RCC 7860 (cell line): ENCODE measurements at places on chromosomes 11 and 22.

- DNase-seq: peak; percentile 16
These were observed 52.3 kb upstream of the BMAL1 start for GRCh38 chr11:13225038-13226001.

- DNase-seq: no peak
These were observed 259.1 kb downstream of the TBC1D22A start for GRCh38 chr22:47021371-47022074.

DNA sequence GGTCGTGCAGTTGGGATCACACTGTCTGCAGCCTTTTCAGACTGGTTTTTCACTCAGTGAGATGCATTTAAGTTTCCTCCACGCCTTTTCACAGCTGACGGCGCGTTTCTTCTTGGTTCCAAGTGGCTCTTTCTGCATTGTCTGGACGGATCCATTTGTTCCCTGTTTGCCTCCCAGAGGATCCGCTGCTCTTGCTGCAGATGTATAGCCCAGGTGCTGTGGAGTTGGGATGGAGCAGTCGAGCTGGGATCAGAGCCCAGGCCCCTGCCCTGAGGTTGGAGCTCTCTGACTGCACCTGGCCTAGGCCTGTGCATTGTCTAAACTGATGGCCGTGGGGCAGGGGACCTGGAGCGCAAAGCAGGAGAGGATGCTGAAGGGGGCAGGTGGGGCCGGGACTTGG is 51.6 kb downstream of the PARVB start:
- DNase-seq: no peak

GRCh38 chr11:11498195-11498594 is 123.6 kb downstream of the GALNT18 start:
- no peak for DNase-seq

- no peak for DNase-seq
These were observed 142.7 kb downstream of the FBXO7 start for GRCh38 chr22:32617271-32617670.

DNA sequence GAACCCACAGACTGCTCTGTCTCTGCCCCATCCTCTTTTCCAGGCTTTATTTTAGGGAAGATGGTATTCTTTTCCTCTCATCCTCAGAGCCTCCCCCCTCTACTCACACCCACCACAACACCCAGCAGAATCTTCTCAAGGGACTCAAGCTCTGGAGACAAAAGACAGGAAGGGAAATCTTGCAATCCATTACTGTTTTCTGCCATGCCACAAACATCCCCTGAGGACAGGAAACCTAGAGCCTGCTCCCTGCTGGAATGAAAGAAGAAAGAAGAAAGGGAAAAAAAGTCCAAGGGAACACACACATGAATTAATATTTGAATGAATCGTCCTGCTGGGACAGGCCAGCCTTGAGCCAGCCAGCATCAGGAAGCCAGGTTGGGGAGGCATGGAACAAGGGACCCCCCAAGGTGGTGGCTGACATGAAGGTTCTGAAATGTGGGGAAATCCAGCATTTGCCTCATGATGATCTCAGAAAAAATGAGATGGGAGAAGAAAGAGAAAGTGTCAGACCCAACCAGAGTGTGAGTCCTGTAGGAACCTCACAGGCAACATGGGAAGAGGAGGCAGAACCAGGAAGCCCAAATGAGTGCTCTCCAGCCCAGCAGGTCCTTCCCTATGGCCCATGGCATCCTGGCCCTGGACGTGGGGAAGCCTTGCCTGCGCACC is 34.0 kb downstream of the SLCO2B1 start:
- no peak for DNase-seq

DNA sequence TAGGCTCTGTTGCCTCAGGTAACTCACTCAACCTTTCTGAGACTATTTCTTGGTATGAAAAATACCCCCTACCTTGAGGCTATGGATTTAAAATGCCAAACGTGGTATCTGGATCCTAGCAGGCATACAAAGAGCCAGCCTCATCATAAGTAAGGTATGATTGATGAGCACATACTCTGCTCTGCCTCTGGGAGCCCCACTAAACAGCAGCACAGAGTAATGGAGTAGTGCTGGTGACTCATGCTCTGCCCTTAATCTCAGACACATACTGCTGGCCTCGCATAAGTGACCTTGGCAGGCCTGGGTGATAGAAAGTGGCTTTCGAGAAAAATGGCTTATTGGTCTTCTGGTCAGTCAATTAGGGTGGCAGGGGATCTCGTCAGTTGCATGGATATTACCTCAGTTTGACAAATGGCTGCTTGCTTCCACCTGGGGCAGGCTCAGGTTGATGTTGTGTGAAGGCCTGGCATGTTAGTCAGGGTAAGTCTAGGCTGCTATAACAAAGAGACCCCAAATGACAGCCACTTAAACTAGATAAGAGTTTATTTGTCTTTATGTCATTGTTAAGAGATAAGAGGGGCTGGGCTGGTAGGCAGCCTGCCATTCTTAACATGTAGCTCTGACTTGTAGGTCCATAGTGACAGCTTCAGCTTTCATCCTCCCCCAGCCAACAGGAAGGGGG is 15.2 kb upstream of the SLC6A5 start:
- no peak for DNase-seq
